AML-193 (cell line): ENCODE measurements at places on chromosomes 4 and X.

DNA sequence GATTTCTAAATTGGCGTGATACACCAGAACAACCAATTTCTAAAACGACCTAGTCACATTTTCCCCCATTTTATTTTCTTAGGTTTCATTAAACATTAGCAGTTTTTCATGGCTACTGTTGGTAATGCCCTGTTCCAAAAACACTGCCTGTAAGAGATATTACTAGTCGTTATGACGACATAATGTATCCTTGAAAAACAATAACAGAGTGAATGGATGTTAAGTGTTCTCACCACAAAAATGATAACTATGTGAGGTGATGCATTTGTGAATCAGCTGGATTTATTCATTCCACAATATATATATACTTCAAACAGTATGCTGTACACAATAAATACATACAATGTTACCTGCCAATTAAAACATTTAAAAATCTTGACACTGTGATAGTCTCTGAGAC lies 1147.6 kb upstream of the PCDH10 start:
- no peak for DNase-seq

GRCh38 chr4:123559955-123560871 lies 163.6 kb downstream of the SPRY1 start:
- no peak for DNase-seq

GRCh38 chr4:124065422-124065821 lies 647.1 kb downstream of the ANKRD50 start:
- DNase-seq = no peak

GRCh38 chrX:150167482-150168324 lies 195.4 kb upstream of the MAMLD1 start:
- no peak for DNase-seq

DNA sequence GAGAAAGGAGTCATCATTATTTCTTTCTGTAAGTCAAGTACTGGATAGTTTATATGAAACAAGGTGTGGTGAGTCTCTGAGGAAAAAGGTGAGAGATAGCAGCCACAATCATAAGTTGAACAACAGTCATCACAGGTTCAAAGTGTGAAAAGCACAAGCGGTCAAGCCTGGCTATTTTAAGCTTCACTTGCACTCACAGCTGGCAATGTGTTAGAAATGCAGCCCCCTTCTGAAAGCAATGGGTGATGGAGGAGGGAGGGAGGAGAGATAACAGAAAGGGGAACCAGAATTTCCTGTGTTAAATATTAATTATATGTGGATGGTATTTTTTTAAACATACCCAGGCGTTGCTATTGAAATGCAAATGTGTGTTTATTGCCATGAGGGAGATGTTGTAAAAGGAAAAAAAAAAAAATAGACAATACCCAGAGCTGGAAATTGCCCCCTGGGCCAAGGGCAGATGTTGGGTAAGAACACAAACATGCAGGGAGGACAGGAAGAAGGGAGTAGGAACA lies 26.9 kb upstream of the BMP3 start:
- no peak for DNase-seq

DNA sequence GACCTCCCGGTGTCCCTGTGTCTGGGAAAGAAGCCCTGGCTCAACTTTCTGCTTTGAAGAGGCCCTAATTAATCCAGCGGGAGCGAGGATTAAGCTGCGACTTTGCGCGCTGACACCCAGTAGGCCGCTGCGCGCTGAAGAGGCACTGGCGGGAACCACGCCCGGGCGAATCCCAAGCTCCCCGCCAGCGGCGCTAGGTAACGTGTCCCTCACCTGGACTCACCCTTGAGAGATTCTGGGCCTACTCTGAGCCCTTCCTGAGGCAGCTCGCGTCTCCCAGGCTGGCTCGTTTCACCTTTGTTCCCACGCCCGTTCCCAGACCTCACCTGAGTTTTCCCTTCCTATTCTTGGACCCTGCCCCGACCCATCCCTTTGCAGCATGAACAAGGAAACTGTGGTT lies 616 bp upstream of the KLHL34 start:
- DNase-seq = no peak

DNA sequence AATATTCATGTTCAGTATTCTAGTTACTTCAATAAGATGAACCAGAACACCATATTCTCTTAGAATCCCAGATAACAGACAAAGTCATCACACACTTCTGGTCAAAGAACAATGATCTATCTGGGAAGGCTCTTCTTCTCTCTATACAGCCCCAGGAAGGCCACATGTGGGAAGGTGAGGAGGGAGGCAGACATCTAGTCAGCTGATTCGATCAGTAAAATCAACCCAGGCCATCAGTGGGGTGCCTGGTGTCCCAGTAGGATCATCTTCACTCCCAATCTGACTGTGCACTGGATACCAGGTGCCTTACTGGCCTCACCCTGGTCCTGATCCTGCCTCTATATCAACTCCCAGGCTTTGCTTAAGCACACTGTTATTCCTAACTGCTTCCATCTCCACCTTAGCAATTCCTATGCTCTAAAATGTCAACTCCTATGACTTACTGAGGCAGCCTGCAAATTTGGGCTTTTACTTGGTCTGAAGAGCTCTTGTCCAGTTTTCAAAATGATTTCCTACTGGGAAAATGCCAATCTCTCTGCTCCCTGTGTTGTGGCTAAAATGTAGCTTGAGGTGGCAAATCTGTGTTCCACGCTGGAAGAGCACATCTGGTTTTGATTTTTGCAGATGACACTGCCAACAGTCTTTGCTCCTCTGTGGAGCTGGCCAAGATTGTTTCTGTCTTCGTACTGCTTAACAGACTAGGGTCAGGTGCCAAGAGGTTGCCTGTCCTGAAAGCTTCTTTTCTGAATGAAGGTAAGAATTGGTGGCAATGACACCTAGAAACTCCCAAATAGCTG lies 128.7 kb downstream of the MGST2 start:
- no peak for DNase-seq

- DNase-seq = no peak
These were observed 64.6 kb downstream of the ENPEP start for GRCh38 chr4:110540581-110540980.

DNA sequence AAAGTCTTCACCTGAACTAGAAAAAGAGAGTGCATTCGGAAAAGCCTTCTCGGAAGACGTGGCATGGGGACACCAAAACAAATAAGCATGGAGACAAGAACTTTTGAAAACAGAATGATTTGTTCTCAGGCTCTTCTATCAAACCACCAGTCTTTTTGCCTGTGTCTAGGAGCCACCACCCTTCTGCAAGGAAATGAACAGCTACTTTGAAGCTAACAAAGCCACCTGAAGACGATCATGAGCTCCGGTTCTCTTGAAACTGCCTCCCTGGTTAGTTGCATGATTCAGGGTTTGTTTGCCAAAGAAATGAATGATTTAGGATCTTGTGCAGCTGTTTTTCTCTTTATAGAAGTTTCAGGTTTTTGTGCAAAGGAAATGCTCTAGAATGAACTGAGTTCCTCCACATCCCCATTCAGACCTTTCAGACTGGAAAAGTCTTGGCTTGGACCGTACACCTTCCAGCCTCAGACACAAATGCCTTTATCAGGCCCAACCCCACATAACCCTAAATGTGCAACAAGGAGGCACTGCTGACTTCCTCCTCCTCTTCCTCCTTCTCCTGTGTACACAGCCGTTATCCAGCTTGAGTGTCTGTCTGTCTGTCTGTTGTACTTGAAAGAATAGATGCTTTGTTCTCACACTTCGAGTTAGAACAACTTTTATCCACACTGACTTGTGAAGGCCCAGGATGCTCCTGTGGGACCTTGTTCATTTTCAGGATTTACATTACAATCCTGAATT lies 334.8 kb upstream of the KLF3 start:
- peak; percentile 21 for DNase-seq

- DNase-seq = peak; percentile 35
These were observed 2.0 kb downstream of the RAPGEF2 start for GRCh38 chr4:159104694-159105414.

DNA sequence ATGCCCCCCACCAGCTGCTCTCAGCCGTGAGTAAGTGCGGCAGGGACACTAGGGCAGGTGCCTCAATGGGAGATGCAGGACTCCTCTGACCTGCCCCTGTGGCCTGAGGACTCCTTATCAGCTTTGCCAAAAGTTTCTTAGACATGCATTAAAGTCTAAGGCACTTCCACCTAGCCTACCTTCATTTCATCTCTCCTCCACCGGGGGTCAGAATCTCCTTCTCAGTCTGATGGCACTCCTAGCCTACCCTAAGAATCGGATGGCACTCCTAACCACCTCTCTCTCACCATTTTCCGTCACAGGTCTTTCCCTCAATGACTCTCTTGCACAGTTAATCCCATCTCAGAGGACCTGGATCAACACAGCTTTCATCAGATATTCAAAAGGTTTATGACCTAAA lies 85.9 kb downstream of the OTC start:
- DNase-seq = no peak

GRCh38 chr4:184727430-184727829 lies 6.5 kb downstream of the CENPU start:
- no peak for DNase-seq

DNA sequence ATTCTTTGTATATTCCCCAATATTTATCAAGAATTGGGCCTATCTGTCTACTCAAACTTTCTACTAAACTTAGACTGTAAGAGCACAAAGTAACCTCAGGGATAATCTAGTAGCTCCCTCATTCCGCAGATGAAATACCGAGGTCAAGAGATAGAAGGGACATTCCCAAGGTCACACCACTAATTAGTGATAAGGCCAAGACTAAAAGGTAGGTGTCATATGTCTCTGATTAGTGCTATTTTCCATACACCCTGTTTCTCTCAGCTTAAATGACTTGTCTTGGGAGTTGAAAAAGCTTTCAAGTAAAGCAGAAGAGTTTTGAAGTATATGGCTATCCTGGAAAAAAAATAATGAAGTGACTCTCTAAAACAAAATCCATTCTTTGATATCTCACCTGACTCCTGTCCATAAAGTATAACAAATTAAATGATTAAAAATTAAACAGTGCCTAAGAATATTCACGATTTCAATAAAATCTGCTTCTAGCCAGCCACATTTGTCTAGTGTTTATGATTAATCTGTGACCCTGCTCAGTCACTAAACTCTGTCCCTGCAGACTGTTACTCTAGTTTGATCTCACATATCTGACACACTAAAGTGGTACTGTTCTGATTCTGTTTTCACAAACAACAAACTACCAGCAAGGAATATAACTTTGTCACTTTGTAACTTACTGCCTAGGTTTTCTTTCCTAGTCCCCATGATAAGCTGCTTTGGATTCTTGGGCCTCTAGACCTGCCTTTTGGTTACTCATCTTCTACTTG lies 10.3 kb downstream of the GPR174 start:
- no peak for DNase-seq

GRCh38 chr4:151887031-151887815 lies 126.4 kb upstream of the GATB start:
- DNase-seq = peak; percentile 7

GRCh38 chrX:68834371-68835103 lies 5.7 kb downstream of the EFNB1 start:
- DNase-seq = no peak

DNA sequence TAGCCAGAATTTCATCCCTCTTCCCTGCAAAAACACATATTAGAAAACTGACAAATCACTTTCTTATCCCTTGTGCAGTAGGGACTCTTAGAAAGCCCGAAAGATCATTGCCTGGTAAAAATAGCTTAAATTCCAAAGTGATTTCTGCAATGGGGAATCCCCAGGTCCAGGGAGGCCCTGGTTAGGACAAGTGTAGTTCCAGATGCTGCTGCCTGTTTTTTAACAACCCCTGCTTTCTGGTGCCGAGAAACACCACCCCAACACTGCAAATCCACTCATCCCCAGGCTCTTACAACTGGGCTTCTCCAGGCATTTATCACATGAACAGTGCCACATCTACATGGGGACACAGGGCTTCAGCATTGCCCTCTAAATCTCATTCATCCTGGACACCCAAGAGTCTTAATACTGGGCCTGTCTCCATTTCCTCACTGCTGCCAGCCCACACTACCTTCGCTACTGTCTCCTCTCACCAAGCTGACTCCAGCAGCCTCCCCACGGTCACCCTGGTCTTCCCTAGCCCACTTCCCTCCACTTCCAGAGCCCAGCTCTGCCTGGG lies 112.2 kb upstream of the PSAPL1 start:
- DNase-seq = no peak

DNA sequence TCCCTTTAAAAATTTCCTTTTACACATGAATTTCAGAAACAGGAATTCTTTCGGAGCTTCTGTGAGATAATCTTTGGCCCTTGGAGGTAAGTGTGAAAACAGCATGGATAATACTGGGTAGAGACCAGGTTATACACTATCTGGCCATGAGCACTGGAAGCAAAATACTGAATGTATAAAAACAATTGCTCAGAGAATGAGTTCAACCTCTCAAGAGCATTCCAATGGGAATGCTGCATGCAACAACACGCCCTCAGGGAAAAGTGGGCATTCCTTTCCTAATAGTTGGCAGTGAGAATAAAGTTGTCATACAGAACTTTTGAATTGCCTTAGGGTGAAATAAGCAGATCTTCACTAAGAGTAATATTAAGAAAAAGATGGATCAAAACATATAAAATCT lies 574.8 kb upstream of the DIPK2B start:
- no peak for DNase-seq

GRCh38 chrX:72536542-72536941 lies 36.1 kb downstream of the HDAC8 start:
- no peak for DNase-seq

DNA sequence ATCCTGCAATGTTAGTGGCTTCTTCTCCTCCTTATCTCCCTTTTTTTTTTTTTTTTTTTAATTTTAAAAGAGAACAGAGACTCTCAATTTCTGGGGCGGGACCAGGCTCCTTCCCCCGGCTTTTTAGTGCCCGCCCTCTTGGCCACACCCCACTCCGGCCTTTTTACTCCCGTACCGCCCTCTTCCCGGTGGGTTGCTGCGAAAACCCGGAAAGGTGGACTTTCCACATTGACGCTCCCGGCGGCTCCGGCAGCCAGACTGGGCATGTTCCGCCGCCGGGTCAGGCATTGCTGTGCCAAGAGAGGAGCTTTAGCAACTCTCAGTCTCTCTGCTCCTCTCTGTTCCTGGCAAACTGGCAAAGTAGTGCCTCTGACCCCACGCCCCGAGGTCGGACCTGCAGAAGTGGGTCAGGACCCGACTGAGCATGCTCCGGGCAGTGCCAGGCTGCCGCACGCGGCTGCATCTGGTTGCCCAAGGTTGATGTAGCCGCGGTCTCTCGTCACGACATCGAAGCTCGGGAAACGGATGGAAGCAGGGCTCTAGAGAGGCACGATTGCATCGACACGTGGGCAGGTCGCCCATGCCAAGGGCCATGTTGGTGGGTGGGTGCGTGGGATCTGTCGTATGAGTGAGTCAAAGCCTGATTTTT lies 1.1 kb upstream of the MFAP3L start:
- no peak for DNase-seq

DNA sequence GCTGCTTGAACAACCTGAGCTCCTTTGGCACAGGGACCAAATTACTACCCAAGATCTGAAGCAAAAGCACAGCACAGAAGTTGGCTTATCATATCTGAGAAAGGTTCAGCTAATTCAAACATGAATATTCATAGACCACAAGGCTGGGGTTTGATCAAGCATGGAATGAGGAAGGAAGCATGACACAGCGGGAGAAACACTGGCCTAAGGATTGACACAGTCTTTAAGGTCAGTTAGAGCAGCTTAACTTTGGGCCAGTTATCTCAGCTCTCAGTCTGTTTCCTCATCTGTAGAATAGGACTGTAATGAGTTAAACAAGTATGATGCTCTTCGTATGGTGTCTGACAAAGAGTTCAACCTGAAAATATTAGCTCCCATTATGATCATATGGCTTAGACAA lies 88.5 kb upstream of the CBR4 start:
- DNase-seq = peak; percentile 89
